ENCODE measurements at places on chromosomes 3 and 15.

DNA sequence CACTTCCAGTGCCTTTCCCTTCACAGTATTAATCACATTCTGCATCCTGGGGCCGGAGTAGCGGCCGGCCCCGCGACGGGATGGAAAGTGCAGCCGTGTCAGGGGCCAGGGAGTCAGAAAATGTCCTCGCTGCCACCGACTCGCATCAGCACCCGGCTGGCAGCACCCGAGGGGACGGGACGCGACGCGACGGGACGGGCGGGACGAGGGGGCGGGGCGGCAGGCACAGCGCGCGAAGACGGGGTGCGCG lies 353 bp downstream of the ATG3 start:
- DNase-seq = peak; percentile 75

DNA sequence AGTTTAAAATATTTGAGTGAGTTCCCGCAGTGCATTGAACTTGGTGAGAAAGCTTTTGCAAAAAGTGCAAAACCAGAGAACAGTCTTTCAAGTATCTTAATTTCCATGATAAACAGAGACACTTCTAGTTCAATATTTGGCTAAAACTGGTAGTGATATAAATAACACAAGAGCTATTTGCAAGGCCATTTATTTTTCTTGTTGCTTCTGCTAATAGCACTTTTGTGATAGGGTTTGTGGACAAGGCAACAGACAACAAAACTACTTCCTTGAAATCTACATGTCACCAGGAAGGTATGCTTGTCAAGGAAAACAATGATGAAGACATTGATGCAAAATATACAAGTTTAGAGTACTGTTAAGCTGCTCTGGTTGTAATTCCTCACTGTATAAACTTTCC lies 1225.1 kb downstream of the OTOL1 start:
- no peak for DNase-seq

GRCh38 chr15:38084289-38084688 lies 149.8 kb downstream of the TMCO5A start:
- no peak for DNase-seq

DNA sequence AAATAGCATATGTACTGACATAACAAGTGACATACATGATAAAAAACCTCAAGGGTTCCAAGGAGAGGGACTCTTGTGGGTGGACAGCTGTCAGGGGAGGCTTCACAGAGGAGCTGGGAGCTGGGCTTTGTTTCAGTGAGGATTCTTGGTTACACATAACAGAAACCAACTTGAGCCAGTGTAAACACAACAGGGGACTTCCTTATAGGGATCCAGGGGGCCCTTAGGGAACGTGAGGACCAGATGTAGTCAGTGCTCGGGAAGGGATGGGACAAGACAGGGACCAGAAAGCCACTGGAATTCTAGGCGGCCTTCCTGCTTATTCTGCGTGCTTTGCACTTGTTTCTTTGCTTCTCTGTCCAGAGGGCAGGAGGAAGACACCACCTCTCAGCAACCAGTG lies 34.9 kb downstream of the SNAPC5 start:
- no peak for DNase-seq

DNA sequence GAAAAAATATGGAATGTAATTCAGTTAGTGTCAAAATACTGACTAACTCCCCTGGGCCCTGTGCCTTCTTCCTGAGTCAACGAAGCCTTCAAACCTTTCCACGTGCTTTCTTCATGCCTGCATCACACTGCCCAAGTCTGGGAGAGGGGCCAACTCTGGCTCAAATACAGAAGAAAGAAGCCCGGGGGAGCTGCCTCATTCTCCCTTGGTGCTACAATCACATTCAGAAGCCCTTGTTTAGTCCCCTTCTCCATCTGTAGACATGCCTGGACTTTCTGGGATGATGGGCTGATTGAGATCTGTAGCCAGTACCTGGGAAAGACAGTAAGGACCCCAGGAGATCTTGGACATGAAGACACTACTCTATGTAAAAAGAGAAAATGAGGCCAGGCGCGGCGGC lies 77.8 kb upstream of the GSK3B start:
- DNase-seq = no peak
